BJ (cell line): ENCODE measurements at places on chromosomes 1 and 21.

GRCh38 chr1:9561429-9561828, 22.2 kb downstream of the SLC25A33 start:
- DNase-seq, result peak; percentile 90

- peak; percentile 40 for DNase-seq
Observed at GRCh38 chr1:225378880-225379279, 49.0 kb downstream of the LBR start.

DNA sequence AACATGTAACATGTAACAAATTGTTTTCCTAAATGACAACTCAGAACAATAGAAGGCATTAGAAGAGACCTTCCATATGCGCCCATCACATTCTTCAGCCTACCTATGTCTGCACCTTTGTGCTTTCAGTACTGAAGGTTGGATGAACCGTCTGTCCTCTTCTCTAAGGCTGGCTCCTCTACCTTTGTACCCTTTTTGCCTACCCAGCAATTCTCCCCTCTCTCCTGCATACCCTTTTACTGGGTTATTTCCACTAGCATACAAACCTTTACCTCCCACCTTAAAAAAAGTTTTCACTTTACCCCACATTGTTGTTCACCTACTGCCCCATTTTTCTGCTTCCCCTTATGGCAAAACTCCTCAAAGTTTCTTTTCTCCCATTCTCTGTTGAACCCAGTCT, 5.2 kb downstream of the PIGV start:
- no peak for DNase-seq

GRCh38 chr1:221655766-221656305, 86.1 kb downstream of the DUSP10 start:
- DNase-seq, result no peak

DNA sequence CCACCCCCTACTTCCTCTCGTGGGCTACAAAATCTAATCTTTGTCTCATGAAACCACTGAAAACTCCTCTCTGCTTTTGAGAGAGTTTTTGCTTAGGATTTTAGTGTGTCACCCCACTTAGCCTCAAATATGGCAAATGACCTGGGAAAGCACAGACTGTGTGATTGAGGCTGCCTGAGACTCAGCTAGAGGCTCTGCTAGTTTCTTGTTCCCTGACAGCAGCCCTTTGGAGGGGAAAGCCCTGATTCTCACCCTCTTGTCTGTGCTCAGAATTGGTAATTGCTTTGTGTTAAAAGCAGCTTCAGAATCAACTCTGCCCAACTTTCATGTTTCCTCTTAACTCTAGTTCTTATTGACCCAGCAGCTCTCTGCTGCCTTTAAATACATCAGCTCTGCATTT, 85.6 kb upstream of the ZP4 start:
- no peak for DNase-seq

DNA sequence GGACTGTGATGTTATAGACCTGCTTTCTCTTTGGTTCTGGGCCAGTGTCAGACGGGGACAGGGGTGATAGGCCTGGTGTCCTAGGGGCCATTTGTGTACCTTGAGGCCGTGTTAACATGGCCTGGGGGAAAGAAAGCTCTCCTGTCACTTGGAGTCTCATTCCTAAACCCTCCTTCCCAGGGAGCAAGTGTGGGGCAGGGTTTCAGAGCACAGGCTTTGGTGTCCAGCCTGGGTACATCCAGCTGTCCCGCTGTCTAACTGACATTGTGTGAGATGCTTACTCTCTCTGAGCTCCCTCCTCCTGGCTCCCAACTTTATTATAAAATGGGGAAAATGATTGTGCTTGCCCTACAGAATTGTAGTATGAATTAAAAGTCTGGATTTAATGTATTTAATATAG, 32.6 kb upstream of the EPHA8 start:
- DNase-seq, result no peak
